ENCODE measurements at places on chromosomes 11 and 22.

- DNase-seq, result no peak
These were observed 10.4 kb downstream of the LARGE1 start for GRCh38 chr22:33909911-33910310.

GRCh38 chr22:20176421-20177085, 25.7 kb upstream of the CCDC188 start:
- no peak for DNase-seq

DNA sequence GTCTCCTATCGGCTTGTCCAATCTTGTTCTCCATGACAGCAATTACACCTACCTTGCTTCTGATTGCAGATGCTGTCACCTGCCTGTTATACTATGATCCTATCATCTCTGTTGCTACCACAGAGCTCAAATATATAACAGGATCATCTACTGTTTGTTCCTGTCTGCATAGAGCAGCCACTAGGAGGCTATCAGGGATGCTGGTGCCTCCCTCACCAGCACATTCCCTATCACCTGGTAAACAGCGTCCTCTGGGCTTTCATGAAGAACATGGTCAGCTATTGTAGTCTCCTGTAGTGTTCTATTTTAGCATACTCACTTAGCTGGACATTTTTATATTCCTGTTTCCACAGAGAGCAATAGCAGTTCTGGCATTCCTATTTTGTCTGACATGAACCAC, 87.8 kb upstream of the FAT3 start:
- DNase-seq, result no peak

- no peak for DNase-seq
These were observed 27.8 kb upstream of the CCDC134 start for GRCh38 chr22:41772645-41773044.

DNA sequence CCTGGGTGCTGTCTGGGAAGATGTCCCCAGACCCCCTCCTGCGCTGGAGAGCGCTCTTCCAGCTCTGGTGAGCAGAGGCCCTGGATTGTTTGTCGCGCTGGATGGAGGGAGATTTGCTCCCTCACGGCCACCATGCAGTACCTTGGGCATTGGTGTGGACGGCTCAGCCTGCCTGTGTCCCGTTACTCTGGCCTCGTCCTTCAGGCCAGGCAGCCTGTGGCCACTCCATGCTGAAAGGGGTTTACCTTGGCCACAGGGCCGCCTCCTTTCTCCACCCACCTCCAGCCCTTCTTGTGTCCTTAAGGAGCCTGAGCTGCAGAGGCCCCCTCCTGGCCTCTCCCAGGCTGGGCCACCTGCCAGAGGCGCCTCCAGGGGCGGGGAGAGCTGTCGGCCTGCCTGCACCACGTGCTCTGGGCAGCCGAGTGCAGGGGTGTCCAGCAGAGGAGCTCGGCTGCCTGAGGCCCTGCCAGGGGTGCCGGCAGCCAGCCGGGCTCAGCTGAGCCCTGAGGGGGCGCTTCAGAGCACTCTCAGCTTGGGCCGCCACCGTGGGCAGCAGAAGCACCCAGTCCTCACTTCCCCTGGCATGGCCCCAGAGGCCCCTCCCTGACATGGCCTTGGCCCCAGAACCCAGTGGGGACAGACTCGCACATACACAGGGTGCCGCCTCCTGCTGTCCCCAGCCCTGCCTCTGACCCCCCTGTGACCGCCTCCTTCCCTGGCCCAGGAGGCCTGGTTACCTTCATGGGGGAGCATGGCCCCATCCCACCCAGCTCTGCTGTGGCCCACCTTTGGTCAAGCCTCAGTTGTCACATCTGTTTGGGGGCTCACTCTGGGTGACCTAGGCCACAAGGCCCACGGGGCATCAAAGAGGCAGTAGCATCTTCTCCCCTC, 3.4 kb downstream of the CCND1 start:
- DNase-seq, result peak; percentile 81

Measured in left forelimb (tissue), 1 donor.